Karpas-422 (cell line): ENCODE measurements at places on chromosomes 6 and 20.

DNA sequence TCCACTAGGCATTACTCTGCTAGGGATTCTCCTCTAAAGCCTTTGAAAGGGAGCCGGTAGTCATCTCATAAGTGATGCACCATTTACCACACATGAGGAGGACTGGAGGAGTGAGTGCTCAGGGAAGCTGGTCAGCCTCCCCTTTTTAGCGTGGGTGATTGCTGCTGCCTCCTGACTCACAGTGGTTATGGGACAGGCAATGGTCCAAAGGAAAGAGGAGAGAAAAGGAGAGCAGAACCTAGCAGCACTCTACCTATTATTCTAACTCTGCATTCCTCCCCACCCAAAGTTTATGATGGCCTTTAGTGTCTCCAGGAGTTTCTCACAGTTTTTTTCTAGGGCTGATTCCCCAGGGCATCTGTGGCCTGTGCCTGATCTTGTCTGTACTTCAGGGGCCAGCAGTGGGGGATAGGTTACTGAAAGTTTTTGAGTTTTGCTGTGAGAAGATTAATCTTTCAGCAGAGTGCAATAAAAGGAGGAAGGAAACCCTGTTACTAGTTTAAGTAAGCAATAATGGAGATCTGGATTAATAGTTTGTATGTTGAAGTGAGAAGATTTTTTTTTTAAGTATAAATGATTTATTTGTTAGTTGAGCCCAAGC, 36.4 kb upstream of the GCLC start:
- DNase-seq, result no peak

GRCh38 chr6:117616391-117617209, 14.3 kb upstream of the GOPC start:
- no peak for DNase-seq

DNA sequence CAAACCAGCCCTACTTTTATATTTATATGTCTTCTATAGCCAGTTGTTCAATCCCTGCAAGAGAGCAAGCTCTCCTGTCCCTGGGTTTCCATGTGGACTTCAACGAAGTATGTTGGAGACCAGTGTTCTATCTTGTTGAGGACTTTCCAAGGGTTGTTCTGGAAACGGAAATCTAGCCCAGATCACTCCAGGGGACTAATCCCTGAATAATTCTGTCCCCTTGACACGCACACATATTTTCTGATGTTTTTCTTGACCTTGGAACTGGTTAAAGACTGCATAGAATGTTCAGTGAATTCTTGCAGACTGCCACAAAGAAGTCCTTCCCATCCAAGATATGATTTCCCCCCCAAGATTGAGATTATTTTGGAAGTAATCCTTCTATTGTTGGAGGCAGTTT, 9.5 kb upstream of the MYLK2 start:
- no peak for DNase-seq

DNA sequence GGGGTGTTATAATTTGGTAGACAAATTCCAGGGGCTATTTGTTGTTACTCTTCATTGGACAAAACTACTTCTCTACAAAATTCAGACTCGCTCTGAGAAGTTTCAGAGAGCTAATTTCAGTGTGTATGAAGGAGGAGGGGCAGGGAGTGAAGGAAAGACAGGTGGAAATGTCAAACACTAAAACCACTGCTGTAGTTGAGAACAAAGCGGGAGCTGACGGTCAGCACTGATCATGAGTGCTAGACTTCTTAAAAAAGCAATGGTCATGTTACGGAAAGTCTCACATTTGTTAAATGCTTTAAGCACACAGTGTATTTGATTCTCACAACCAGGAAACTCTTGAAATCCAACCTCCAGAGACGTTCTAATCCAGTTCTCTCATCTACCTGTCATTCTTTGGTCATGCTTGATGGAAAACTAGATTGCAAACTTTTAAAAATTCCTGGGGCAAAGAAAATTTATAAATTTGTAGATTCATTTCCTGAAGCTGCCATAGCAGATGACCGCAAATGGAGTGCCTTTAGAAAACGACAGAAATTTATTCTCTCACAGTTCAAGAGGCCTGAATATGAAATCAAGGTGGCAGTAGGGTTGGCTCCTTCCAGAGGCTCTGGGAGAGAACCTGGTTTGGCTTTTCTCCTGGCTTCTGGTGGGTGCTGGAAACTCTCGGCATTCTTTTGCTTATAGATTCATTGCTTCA, 100.7 kb upstream of the CARMIL1 start:
- DNase-seq, result no peak

DNA sequence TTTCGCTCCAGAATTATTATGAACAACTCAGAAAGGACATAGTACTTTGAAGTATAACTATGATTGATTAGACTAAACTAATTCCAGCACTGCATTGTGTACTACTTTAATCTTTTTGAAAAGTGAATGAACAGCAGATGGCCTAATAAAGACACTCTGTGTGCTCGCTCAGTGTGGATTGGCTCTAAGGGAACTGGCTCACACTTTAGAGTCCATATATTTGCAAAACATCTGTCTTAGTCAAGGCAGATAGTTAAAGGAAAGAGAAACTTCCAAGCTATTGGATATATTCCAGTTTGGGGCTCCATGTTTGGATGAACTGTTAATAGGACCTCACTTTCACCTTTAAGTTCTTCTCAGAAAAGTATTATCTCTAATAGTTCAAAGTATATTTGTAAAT, 218.9 kb downstream of the EYA4 start:
- no peak for DNase-seq

DNA sequence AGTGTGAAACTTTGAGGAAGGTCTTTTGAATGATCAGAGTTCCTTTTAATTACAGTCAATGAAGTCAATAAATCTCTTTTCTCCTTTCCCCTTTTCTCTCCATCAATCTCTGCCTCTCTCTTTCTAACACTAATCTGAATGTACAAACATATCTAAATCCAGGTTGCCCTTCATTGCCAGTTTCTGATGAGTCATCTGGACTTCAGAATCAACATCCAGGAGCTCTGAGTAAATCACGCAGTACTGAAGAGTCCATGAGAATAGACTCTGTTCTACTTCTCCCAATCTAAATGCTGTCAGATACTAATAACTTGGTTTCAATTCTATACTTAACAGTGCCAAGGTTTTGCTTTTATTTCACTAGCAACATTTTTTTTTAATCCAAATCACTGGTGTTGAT, 238.7 kb upstream of the THEMIS start:
- DNase-seq, result no peak

- no peak for DNase-seq
Observed at GRCh38 chr20:17654649-17655285, 27.3 kb downstream of the RRBP1 start.

DNA sequence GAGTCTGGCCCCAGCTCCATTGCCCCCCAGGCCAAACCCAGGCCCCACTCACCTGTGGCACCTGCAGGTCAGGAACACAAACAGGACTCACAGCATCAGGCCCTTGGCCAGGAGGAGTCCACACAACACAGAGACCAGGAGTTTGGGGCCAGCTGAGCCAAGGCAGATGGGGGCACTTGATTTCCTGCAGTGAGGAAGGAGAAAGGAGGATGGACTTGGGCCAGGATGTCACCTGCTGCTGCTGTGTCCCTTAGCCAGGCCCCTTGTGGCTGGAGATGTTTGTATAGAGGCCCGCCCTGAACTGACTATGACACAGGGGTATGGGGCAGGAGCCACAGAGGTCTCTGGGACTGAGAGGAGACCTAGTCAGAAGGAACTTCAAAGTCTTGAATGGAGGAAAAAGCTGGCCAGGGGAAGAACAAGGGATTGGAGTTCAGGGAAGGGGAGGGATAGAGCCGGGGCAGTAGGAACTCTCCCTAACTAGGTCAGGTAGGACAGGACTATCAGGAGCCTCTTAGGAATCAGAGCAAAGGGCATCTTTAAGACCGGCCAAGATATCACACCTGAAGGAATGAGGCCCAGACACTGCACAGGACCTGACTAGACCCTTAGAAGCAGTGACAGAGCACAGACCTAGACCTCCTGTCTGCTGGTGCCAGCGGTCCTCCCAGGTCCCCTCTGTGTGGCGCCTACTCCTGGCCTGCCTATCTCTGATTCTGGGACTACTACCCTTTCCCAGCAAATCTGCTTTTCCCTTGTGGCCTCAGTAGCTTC, 8.8 kb upstream of the TREML2 start:
- DNase-seq, result no peak

- no peak for DNase-seq
Observed at GRCh38 chr20:11838076-11838636, 79.5 kb upstream of the BTBD3 start.
